Pancreas (tissue), 10 donors: ENCODE measurements at places on chromosomes 5 and 9.

GRCh38 chr9:35579130-35579529 lies 25.9 kb upstream of the TESK1 start:
- no peak for DNase-seq

DNA sequence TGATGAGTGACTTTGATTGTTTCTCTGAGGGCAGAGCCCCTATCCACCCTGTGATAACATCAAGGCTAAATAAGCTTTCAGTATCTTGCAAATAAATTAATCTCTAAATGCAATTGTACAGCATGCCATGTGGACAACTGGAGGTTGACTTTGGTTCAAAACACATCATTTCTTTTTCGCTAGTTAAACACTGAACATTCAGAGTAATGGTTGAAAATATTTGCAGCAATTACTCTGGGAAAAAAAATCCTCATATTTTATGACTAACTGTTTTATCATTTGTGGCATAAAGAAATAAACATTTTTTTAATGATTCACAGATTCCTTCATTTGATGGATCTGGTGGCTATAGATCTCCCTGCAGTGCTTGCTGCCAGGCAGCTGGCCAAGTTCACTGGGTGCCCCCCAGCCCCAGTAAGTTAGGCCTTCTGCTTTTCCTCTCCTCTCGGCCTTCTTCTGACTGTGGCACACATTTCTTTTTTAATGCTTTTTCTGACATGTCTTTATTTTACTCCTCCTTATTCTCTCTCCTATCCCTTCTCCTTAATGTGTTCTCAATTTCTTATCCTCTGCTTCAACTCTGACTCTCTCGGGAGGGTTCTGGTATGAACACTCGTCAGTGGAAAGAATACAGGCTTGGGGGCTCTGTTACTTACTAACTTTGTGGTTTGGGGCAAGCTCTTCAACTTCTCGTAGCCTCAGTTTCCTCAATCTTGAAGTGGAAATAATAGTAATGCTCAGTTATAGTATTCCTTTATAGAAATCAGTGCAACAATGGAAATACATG lies 69.6 kb downstream of the ADAMTSL1 start:
- DNase-seq: no peak

DNA sequence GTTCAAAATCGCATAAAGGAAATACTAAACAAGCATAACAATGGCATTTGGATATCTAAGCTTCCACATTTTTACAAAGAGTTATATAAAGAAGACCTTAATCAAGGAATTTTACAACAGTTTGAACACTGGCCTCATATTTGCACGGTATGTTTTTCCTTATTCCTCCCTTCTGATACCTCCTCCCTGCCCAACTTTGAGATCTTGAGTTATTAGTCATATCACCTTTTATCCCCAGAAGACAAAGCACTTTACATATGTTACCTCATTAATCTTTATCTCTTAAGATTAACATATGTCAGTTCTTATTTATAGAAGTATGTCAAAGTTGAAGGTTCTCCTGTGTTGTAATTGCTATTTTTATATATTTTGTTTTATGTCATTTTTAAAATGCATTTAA lies 29.8 kb downstream of the TDRD7 start:
- DNase-seq: no peak

DNA sequence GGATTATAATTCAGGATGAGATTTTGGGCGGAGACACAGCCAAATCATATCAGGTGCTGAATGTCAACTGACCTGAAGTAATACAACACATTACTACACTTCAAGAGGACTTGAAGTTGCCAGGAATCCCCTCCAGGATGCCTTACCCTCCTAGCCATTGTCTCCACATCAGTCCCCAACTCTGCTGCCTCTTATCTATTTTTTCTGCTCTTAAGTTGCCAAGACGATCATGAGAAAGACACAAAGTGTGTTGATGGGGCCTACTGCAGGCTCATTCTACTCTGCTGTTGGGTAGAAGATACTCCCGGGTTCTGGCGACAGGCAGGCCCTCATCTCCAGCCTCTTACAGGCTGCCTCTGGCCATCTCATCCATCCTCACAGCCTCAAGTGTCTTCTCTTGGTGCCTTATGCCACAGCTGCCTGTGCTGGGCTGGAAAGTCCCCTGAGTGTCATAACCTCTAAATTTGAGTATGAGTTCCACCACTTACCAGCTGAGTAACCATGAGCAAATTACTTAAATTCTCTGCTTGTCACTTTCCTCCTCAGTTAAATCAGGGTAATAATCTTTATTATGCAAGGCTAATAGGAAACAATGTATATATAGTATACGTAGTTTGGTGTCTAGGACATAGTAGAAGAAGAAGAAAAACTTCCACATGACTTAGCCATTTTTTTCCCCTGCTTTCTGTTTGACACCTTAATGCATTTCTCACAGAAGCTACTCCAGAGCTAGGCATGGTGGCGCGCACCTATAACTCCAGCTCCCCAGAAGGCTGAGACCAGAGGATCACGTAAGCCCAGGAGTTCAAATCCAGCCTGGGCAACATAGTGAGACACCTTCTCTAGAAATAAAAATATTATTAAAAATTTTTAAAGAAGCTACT lies 73.0 kb upstream of the SNX2 start:
- no peak for DNase-seq

DNA sequence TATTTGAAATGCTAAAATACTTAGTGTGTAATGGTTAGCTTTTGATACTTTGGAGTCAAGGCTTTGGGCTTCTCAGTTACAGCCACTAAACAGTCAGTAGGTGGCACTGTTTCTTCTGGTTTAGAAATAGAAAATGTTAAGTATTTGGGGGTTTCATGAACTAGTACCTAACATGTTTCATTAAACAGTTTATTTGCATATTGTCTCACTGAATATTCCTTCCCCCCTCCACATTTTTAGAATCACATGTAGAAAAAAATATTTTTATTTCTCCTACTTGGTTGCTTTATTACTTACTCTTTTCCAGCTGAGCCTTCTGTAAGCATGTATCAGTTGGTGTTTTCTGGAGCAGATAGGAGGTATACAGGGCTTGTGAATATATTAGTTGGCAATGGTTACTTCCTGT lies 48.0 kb downstream of the IPO11 start:
- no peak for DNase-seq

- DNase-seq: no peak
These were observed 283.1 kb downstream of the ADAMTS6 start for GRCh38 chr5:65198456-65199120.

- DNase-seq: no peak
These were observed 10.7 kb upstream of the SPARC start for GRCh38 chr5:151697452-151697851.

DNA sequence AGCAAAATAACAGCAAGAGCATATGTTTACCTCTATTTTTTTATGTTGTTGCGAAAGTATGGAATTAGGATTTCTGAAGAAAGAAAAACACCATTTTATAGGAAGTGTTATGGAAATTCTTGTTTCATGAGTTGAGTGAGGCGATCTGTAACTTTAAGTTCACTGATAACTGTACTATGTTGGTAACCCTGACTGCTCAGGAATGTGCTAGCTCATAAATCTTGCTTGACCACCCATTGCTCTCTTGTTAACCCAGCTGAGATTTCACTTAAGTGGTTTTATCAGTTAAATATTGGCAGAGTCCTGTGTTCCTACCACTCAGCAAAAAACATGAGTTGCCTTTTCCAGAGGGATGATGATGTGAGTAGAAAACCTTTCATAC lies 91.1 kb upstream of the STARD4 start:
- DNase-seq: no peak

DNA sequence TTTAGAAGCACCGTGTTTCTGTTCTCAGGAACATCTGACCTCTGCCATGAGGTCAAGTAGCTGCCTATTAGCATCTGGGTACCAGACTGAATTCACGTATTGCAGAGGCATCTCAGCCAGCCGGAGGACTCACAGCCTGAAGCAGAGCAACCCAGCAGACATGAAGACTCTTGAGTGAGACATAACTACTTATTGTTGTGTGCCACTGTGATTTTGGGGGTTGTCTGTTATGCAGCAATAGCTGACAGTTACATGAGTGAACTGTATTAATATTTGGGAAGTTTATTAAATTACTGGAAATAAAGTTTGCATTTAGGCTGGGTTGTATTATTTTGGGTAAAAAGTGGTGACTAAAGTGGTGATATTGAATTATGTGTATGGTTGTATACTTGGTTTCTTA lies 1.3 kb upstream of the ACOT12 start:
- DNase-seq: no peak
